ENCODE measurements at places on chromosomes 2 and 18. TPM values are rescaled to one million over a fixed set of nuclear protein-coding genes. Genes with fewer than 3 reads are reported as not detected.

DSC2 gene
- 0.97 TPM for total RNA-seq

CFAP65 gene
- total RNA-seq = 0.22 TPM

ME2 gene
- 39.6 TPM for total RNA-seq

CD207 gene
- total RNA-seq = not detected

C1QL2 gene
- not detected for total RNA-seq

CELF4 gene
- not detected for total RNA-seq

BOK gene
- 24.3 TPM for total RNA-seq

SERPINB10 gene
- not detected for total RNA-seq

PLA2R1 gene
- 30.1 TPM for total RNA-seq

ABCB11 gene
- total RNA-seq = not detected

DNAH6 gene
- total RNA-seq = 0.86 TPM

KIAA2012 gene
- total RNA-seq = under 0.01 TPM

VSNL1 gene
- total RNA-seq = 0.13 TPM

PCARE gene
- total RNA-seq = not detected

GAL3ST2 gene
- 0.26 TPM for total RNA-seq

RGPD3 gene
- 0.65 TPM for total RNA-seq
